H7 (cell line): ENCODE measurements at places on chromosomes 5 and 9.

- DNase-seq = no peak
Observed at GRCh38 chr9:92155221-92155620, 40.0 kb upstream of the SPTLC1 start.

DNA sequence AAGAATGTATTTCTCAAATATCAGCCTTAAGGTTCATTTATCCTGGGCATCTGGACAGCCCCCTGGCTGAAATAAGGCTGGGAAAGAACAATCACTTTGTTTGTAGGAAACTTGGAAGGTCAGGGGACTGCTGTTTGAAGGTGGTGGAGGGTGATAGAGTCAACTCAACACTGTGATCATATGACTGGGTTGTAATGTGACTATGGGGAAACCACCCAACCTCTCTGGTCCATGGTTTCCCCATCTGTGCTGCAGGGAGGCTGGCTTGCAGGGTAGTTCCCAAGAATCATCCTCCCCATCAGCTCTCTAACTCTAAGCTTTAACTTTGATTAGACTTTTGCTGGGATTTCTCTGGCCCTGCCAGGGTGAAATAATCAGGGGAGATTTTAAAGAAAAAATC, 10.0 kb downstream of the INSYN2B start:
- no peak for DNase-seq

- no peak for DNase-seq
Observed at GRCh38 chr5:133821311-133821741, 147.1 kb downstream of the C5orf15 start.

- DNase-seq = no peak
Observed at GRCh38 chr5:15388866-15389265, 111.1 kb upstream of the FBXL7 start.

DNA sequence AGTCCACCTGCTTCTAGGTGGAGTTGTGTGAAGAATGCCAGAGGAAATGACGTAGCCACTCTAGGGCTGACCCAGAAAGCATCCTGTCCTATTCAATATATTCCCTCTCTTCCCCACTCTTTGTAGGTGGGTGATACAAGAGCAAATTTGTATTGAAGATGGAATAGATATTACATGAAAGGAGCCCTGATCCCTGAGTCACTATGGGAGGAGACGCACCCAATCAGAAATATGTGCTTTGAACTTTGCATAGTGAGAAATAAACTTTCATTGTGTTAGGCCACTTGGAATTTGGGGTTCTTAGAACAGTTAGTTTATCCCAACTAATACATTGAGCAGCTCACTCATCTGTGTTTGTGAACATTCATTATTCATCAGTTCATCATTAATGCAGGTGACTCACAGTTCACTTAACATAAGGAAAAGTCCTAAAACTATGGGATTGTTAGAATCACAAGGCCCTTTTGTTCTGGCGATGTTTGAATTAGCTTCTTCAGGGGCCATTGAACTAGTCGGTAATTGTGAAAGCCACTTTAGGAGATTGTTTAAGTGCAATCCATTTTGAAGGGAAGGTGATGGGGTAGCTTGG, 26.9 kb upstream of the NTRK2 start:
- no peak for DNase-seq

DNA sequence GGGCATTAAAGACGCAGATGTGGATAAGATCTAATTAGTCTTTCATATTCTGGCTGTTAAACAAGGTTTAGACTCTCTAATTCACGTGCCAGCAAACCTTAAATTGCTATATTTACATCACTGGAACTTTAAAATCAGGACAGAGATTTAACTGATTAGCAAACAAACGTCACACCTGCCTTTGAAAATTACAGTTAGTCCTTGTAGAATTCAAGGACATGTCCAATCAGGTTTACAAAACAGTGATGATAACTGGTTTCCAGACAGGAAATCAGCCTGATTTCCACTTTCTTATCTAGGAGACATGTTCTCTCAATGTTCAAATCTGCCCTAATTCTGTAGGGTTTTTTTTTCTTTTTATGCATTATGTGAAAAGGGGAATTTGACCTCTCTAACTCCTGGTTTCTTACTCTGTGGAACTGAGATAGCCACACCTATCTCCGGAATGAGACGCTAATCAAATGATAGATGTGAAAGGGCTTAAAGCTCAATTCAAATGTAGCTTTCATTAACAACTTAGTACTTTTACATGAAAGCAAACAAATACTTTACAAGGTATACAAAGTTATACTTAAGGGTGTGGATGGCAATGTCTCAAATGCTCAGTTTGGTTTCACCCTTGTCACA, 26.5 kb downstream of the SPINK5 start:
- no peak for DNase-seq

GRCh38 chr5:56460195-56460546, 227.0 kb upstream of the ANKRD55 start:
- no peak for DNase-seq

- DNase-seq = peak; percentile 54
Observed at GRCh38 chr5:176410486-176411180, 5.7 kb downstream of the CLTB start.

GRCh38 chr9:115276621-115277020, 158.7 kb upstream of the TNC start:
- DNase-seq = no peak

GRCh38 chr9:112093147-112093869, 81.8 kb downstream of the SUSD1 start:
- DNase-seq = no peak

- DNase-seq = no peak
Observed at GRCh38 chr5:158162479-158163034, 303.6 kb upstream of the CLINT1 start.

DNA sequence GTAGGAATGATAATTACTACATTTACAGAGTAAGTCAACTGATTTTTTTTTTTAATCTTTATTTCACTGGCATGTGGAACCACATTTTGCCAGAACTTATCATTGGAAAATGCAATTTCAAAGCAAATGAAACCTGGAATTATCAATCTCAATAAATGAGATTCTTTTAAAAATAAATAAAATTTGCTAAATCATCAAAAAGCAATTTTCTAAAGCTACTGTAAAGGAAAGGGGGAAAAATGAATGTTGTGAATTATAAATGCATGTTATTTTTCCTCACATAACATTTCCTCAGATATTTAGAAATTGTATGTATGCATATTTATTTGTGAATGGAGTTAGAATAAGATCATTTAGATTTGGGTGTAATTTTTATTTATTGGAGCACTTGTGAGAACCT, 89.9 kb upstream of the GRHPR start:
- no peak for DNase-seq

DNA sequence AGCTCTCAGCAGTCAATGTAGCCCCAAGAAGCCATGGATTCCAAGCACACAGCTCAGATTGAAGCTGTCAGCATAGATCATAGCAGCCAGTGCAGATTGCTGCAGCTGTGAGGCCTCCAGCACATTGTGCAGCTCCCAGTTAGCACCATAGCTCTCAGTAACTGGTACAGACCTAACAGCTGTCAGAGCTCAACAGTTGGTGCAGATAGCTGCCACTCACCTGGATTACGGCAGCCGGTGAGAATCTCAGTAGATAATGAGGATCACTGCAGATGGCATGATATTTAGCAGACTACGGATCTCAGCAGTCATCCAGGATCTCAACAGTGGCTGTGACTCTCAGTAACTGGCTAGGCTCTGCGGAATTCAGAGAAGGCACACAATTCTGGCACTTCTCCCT, 500.4 kb downstream of the TUSC1 start:
- DNase-seq = no peak

DNA sequence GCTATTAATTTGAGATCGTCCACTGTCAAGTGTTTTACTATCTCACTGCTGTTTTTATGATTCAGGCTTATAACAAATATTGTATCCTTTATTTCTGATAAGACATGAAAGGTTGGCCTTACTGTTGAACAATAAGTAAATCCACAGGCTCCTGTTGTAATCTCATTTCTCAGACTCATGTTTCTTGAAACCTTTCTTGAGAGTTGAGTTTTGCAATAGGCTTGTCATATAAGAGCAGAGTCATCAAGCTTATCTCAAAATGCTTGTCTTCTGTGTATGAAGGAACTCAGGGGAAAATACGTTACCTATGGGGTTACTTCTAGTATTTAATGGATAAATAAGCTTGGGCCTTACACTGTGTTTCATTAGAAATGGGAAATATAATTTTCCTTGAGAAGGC, 9.2 kb upstream of the TLX3 start:
- no peak for DNase-seq

DNA sequence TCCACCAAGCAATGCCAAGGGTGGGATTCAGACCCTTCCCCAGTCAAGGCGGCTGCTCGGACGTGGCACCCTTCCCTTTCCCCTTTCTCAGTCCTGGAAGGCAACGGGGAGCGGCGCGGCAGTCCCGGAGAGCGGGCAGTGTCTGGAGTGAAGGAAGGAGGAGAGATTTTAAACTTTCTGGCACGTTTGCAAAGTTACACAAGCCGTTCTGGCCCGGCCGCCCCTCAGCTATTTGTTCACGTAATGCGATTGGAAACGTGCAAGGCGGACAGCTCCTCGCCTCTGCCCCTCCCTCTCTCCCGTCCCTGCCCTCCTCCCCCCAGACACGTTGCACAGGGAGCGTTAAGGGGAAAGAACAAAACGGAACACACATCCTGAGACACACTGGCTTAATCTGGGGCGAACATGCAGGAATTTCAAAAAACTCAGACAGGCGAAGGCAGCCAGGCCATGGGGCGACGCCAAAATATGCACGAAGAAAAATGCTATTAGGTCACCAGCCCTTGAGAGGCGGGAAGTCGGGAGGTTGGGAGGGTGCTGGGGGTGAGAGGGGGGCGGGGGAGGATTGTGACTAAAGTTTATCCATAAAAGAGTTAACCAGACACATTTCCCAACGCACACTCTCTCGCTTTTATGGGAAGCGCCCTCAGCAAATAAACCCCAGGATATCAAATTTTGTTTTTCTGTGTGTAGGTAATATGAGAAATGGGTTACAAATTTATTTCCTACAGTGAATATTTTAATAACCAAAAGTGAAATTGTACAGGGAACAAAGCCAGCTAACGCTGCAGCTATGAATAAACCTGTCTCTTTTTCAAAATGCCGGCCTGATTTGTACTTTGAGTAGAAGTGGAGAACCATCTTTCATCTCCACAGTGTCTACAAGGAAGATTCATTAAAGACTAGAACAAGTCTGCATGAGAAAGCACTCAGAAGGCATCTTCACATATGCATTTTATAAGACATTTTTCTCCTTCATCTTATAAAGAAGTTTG, at the start of gene LOX:
LOX (minus strand) TSS at position 144 of the 995 bp plus-strand sequence. CDS start 274 bp downstream, outside the sequence.
- DNase-seq = peak; percentile 59

GRCh38 chr5:53884417-53884816, 324.0 kb downstream of the NDUFS4 start:
- no peak for DNase-seq

- peak; percentile 84 for DNase-seq
Observed at GRCh38 chr9:37511016-37512010, 25.6 kb downstream of the POLR1E start.

GRCh38 chr5:125455041-125455440, 708.6 kb upstream of the ZNF608 start:
- no peak for DNase-seq

- peak; percentile 88 for DNase-seq
Observed at GRCh38 chr5:141814064-141814964, 63.9 kb downstream of the PCDH1 start.

GRCh38 chr5:115872447-115872846, 30.7 kb downstream of the AP3S1 start:
- DNase-seq = no peak
